ENCODE measurements at places on chromosomes 13 and 19. TPM values are rescaled to one million over a fixed set of nuclear protein-coding genes. Genes with fewer than 3 reads are reported as not detected.
A peak's percentile ranks its signal among the peaks of the same experiment; 100 is the strongest.

The NOP53 gene
- 268 TPM for total RNA-seq

GRCh38 chr13:68076046-68076445 is 845.9 kb upstream of the PCDH9 start:
- DNase-seq, result no peak

The IGFL2 gene
- total RNA-seq, result not detected

GRCh38 chr13:32314271-32315237 is 609 bp downstream of the ZAR1L start:
- DNase-seq, result peak; percentile 74

DNA sequence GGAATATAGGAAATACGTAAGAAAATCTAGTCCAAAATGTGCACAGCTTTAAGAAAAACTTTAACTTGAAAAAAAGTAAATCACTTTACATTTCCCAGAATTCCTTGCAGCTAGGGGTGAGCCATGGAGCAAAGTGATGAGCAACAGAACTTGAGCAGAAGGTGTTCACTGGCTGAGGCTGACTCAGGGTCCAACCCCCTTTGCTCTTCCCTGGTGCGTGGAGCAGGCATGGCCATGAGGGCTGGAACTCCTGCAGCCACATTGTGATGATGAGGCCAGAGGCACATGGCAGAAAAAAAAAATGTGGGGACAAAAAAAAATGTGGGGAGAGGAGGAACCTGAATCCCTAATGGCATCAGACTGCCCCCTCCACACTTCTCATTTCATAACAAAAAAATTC is 9.9 kb upstream of the PLA2G4C start:
- DNase-seq, result no peak

DNA sequence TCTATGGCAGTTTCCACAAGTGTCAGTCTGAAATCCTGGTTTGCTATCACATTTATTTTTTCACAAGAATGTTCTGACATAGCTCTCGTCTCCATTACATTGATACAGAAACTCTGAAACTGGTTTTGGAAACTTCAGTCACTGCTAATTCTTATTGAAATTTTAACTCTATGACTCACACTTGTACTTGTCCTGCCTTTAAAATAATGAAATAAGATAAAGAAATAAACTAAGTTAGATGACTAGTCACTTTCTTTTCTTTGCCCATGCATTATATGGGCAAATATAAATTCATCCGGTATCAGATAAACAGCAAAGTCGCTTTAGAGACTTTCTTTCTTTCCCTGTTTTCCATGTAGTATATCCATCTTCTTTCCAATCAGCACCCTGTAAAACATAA is 257.5 kb downstream of the PCDH9 start:
- no peak for DNase-seq

The DPF1 gene
- 0.75 TPM for total RNA-seq

DNA sequence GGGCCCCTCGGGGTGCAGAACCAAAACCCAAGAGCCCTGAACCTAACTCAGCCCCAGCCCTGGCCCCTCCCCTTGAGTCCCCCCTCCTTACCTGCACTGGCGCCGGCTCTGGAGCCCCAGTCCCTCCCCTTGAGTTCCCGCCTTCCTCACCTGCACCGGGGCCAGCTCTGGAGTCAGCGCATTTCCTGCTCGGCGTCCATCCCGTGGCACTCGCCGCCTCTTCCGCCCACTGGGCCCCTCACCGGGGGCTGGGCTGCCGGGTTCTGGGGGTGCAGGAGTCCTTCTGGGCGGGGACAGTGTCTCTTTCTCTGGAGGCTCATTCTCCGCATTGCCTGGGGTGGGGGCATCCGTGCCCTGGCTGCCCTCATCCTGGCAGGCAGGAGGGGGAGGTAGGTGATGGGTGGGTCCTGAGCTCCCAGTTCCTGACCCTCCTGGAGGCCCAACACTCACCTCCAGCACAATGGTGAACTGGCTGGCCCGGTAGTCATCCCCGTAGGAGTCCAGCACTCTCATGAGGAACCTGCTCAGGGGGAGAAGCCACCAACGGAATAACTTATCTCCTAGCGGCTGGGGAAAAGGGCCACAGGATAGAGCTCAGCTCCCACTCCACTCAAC is 5.3 kb downstream of the NDUFA3 start:
- no peak for DNase-seq

GRCh38 chr19:46745521-46746280 is at the start of gene FKRP:
Gene FKRP, plus strand, starts transcription at chr19:46746057. Its CDS starts 9,394 bp downstream, at chr19:46755451.
- peak; percentile 38 for DNase-seq

The TMEM143 gene
- total RNA-seq, result 17.1 TPM

- no peak for DNase-seq
These were observed 481.3 kb upstream of the GPC6 start for GRCh38 chr13:92745258-92745657.

The ZNF681 gene
- 3.9 TPM for total RNA-seq

DNA sequence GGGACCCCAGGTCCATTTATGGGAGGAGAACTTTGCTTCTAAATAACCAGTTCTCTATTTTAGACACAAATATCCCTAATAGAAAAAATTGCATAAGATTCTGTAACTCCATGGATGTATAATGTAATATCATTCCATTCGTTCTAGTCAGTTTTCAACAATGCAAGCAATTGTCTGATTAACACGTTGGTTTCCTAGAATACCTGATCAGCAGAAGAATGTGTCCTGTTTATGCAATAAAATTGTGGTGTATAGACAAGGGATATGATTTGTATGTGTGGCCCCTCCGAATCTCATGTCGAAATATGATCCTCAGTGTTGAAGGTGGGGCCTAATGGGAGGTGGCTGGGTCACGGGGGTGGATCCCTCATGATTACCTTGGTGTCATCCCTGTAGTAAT is 62.1 kb downstream of the RUBCNL start:
- no peak for DNase-seq

- no peak for DNase-seq
These were observed 4.4 kb upstream of the FCER2 start for GRCh38 chr19:7706188-7706954.

DNA sequence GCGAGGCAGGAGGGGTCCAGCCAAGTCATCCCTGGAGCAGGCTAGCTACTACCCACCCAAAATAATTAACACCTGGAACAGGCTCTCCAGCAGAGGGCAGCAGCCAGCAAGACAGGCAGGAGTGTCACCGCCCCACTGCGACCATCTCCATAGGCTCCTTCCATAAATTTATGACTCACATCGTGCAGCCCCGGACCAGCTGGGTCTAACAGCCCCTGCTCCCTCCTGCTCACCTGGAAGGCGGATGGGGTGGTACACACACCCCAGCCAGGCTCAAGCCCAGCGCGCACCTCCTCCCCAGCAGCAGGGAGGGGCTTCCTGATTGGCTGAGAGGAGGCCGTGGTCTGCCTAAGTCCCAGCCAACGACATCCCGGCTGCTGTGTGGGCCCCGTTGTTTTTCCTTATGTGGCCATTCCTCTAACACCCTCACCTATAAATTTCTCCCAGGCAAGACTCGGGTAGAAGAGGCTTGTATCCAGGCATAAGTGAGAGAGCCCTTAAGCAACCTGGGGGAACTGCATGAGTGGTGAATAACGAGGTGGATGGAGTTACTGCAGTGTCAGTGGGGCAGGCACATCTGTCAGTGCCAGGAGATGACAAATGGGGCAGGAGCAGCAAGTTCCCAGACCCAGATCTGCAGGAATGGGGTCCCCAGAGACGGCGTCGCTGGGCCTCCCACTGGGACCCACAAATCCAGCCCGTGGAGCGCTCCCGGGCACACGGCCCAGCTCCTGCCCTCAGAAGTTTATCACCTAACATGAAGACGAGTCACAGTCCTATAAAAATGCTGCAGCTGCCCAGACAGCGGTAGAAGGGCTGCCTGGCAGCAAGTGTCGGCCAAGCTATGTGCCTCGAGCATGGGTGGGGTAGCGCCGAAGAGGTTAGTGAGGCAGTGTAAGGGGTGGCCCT is 43.1 kb downstream of the CEBPG start:
- peak; percentile 79 for DNase-seq

The TPTE2 gene
- not detected for total RNA-seq

DNA sequence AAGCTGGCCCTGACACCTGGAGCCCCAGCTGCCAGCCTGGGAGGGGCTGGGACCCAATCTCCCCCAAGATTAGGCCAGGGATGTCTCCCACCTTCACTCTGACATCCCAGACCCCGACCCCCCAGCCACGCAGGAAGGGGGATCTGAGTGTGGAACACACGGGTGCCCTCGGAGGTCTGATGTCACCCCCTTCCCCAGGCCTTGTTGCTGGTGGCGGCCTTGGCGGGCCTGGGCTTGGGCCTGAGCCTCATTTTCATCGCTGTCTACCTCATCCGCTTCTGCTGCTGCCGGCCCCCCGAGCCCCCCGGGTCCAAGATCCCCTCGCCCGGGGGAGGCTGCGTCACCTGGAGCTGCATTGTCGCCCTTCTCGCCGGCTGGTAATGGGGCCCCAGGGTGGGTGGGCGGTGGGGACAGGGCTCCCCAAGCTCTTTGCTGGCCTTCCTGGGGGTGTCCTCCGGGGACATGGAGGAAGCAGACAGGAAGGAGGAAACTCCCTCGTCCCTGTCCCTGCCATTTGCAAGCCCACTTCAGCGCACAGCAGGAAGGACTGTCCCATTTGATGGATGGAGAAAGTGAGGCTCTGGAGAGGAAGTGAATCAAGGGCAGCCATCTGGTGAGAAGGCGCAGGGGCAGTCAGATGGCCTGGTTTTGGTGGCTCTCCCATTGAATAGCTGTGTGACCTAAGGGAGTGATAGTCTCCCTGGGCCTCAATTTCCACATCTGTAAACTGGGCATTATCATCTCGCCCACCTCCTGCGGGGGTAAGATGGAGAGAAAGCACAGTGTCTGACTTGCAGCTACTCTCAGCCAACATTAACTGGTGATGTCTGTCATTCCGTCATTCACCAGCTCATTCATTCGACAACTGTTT is 3.9 kb downstream of the TTYH1 start:
- no peak for DNase-seq

DNA sequence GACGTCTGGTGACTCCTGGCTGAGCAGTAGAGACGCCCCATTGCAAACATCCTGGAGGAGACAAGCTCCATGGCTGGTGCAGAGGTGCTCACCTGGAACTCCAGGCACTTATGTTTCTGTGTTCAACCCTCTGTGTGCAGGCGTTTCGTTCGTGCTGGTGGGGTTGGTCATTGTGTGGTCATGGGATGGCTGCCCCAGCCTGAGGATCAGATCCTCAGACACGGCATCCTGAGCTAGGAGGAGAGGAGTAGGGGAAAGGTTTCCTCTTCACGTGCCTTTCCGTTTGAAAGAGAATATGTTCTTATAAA is 87.8 kb downstream of the SIPA1L3 start:
- DNase-seq, result no peak

DNA sequence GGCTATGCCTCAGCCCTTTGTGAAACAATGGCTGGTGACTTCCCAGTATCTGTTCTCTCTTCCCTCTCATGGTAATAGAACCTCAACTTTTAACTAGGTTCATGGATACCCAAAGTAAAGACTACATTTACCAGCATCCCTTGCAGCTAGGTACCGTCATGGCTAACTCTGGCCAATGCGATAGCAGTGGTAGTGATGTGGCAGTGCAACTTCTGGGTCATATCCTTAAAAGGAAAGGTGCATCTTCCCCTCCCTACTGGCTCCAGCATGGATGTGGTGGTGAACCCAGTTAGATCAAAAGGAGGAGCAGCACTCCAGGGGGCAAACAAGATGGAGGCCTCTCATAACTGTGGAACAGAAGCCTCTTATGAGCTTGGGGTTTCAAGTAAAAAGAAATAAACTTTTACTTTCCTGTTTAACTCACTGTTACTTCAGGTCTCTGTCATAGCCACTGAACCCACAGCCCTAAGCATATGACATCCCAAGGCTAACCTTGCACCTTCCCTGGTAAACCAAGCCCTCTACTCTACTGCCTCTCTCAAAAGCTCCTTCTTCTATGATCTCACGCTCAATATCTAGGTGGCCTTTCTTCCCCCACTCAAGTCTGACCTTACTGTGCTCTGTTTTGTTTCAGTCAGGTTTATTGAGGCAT is 104.4 kb downstream of the DOCK9 start:
- no peak for DNase-seq

- DNase-seq, result no peak
These were observed 8.4 kb upstream of the KCTD4 start for GRCh38 chr13:45209229-45209628.

The PODNL1 gene
- total RNA-seq, result 0.50 TPM

DNA sequence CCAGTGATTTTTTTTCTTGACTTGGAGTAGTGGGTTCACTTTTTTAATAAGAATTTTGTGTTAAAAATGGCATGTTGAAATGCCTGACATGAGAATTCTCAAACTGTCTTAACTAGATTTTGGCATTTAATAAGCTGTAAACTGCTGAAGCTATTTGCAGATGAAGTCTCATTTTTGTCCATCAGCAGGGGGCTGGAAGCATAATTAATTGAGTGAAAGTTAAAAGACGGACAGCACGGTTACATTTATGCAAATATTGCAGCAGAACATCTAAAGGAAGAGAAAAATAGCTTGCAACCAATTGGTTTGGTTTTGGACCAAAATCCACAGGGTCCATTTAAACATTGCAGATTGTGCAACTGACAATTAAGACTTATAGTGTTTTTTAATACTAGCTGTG is 837.3 kb upstream of the KLHL1 start:
- DNase-seq, result no peak

- no peak for DNase-seq
These were observed 3.7 kb downstream of the SLC25A42 start for GRCh38 chr19:19067276-19068072.

DNA sequence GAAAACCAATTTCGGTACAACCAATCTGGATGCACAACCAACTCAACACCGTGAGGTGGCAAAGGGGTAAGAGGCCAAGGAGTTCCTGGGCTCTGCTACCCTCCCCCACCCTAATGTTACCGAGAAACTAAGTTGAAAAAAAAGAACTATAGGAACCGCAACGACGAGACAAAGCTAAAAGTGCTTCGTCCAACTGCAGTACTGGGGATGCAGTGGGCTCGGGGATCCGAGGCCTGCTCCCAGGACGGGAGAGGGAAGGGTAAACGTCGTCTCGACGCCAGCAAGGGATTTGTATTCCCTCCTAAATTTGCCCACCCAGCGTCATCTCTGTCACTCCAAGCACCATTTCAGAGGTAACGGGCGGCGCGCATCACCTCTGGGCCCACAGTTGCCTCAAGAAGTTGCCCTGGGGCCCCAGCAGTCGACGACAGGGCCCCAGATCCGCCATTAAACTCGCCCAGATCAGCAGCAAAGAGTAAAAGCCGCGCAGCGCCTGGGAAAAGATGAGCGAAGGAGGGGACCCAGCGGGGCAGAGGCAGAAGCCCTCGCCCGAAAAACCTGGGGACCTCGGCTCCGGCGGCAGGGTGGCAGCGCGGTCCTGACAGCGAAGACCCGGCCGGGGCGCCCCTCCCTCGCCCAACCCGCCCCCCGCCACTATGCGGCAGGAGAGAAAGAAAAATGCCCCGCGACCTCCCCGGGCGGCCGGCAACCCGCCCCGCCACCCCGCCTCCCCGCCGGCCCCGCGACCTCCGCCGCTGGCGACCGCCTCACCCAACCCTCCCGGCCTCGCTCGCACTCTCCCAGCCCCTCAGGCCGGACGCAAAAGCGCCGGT is 752 bp downstream of the ZMYM5 start:
- DNase-seq, result peak; percentile 61

The ZNF610 gene
- 2.1 TPM for total RNA-seq

GRCh38 chr13:94209117-94209516 is 270.4 kb downstream of the DCT start:
- DNase-seq, result no peak
